Lung microvascular endothelial cell (primary cell): ENCODE measurements at places on chromosomes 3 and 15.

GRCh38 chr3:131786386-131786785 lies 248.4 kb downstream of the CPNE4 start:
- no peak for DNase-seq

GRCh38 chr15:57591237-57591821 lies 375 bp upstream of the MYZAP start:
- no peak for DNase-seq

GRCh38 chr15:78620021-78620526 lies 722 bp downstream of the CHRNA3 start:
- DNase-seq: peak; percentile 28

GRCh38 chr15:39153716-39154115 lies 427.2 kb upstream of the THBS1 start:
- DNase-seq: no peak

DNA sequence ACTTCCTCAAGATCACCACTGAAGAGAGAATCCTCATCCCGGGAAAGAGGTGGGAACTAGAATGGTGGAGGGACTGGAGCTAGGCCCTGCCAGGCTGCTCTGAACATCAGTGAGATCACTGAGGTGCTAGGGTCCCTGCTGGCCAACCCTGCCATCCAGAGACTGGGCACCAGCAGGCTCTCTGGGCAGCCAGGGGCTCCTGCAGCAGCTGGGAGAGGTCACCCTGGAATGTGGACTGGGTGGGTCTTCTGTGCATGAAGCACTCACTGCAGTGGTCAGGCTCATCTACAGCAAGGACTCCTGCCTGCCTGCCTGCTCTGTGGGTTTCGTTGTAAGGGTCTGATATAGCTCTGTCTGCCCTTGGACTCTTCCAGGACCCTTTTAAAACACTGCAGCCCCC lies 24.9 kb downstream of the ALS2CL start:
- no peak for DNase-seq

- DNase-seq: no peak
Measured at GRCh38 chr3:161800985-161801559, 304.5 kb downstream of the OTOL1 start.

- peak; percentile 66 for DNase-seq
Measured at GRCh38 chr3:45554006-45554666, 40.4 kb upstream of the LIMD1 start.
